Cortex of kidney (tissue), 1 donor: ENCODE measurements at places on chromosomes 13 and 19.

- no peak for DNase-seq
These were observed 1058.2 kb downstream of the PCDH9 start for GRCh38 chr13:66171920-66172319.

DNA sequence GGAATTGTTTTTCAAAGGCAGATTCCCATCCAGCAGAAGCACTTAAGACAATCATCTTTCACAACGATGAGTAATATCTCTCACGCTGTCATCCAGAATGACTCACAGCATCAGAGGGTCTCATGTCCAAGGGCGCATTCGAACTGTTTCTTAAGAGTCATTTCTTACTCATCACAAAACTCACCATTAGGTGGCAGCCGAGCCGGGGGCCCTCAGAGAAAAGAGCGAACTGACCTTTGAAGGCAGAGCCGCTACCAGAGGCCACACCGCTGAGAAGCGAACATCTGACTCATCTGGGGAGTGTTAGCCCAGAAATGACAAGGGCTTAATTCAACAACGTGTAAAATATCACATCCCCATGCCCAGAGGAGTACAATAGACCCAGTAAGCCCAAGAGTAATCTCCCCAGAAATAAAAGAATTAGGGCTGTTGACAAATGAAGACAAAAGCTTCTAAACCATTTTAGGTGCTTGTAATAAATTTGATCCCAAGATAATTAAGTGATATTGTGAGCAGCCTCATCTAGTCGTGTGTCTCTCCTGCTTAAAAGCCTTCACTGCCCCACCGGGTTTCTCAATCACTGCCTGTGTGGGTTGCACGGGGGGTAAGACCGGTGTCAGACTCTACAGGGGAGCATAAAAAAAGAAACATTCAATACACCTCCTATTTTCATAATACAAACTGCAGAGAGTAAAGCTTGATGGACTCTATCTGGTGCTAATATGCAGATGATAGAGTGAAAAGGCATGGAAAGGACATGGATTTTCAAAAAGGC is 96.2 kb downstream of the CYSLTR2 start:
- DNase-seq, result no peak

- DNase-seq, result no peak
These were observed 25.7 kb upstream of the TPTE2 start for GRCh38 chr13:19586904-19587634.

DNA sequence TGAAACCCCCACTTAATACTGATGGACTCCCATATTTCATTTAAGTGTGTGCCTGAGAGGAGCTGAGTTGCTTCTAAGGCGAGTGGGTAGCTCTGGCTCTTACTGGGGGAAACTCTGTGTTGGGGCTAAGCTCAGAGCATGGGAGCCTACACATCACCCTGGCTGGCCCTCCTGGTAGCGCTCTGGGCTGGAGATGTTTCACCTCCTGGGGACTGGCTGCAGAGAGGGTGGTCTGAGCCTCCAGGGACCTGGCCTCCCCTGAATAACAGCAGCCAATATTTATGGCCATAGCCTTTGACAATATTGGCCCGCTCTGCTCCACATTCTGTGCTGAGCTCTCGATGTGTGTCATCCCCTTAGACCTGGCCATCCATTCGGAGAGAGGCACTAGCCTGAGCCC is 316.5 kb downstream of the ZNF536 start:
- no peak for DNase-seq
